Ammon's horn (tissue), 1 donor: ENCODE measurements at places on chromosomes 5 and 9.

DNA sequence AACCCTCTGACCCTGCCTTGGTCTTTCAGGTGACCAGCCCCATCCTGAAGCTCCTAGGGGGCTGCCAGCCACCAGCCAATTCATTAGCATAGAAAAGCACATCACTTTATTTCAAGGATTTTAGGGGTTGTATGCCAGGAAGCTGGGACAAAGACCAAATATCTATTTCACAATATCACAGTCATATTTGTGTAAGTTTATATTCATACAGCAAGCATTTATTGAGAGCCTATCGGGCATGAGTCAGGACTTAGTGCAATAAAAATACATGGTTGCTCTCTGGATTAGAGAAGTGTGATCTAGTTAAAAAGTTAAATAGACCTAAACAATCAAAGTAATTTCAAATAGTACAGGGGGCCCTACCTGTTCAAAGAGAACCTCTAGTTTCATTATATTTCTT, 113.8 kb downstream of the ERCC6L2 start:
- no peak for DNase-seq

- DNase-seq = no peak
These were observed 624.2 kb upstream of the GRIN3A start for GRCh38 chr9:102362470-102363132.

DNA sequence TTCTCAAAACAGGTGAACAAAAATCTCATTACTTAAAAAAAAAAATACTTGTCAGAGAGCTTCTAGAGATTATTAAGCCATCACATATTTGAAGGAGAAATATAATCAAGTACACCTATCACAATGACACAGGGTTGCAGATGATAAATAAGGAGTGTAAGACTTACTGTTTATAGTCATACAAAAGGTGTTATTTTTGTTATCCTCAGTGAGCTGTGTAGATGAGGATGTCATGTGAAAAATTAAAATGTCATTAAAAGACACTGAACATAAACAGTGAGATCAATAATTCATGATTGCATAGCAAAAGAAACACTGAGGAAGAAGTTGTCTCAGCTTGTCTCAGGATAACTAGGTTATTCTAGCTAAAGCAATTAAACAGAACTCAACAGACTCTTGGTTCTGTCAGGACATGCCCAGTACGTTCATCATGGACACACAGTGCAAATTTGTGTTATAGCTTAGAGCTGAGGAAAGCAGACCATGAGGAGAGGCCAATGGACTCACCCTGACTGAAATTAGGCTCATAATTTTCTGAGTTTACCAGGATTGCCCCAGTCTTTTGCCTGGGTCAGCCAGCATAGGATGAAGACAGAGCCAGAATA, 1162.6 kb upstream of the C9orf72 start:
- no peak for DNase-seq

- DNase-seq = no peak
These were observed 100.4 kb upstream of the SAP30L start for GRCh38 chr5:154345255-154345952.

DNA sequence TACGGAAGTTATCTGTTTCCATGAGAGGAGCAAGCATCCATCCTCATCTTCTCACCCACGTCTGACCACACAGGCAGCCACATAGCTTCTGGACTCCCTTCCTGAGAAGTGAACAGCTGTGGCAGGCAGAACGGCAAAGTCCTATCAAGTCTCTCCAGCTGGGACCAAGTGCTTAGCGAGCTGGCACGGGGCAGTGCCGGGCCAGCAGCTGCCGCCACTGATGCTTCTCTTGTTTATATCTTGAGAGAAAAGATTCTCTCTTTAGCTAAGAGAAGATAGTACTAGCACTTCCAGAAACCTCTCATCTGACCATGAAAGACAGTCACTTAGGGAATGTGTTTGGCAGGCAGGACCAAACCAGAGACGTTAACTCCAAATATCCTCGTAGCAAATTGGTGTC, 37.2 kb downstream of the PLAC8L1 start:
- DNase-seq = no peak

DNA sequence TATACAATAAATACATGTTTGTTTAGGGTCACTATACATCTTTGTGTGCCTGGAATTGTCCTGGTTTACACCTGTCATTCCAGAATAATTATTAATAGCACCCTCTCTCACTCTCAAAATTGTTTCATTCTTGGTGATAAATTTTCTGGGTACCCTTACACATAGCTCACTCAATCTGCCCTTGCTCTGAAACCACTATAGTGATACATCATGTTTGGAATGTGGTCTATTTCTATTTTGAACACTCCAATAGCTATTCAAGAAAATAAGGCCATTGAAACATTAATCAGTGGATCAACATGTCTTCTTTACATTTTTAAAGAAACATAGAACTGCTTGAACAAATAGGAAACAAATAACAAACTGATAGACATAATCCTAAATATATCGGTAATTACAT, 158.7 kb downstream of the ARRDC3 start:
- DNase-seq = no peak

- DNase-seq = no peak
These were observed 92.5 kb downstream of the MTX3 start for GRCh38 chr5:79898611-79899010.

GRCh38 chr5:107468276-107468675, 202.5 kb downstream of the EFNA5 start:
- no peak for DNase-seq

DNA sequence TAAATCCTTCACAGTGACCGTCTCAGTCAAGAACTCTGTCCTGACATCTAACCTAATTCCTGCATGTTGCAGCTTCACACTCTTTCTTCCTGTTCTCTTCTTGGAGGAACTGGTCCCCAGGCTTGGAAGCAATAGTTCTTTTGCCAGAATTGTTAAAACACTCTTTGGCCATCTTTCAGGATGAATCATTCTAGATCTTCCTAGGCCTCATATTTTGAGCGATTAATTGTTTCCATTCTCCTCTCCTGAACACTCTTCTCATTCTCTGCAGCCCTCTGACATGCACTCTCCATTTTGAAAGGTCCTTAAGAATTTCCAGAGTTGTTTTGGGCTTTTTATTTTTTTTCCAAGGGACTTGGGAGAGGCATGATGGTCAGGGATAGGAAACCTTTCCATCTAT, 85.8 kb downstream of the FAM114A2 start:
- DNase-seq = no peak

GRCh38 chr9:97747201-97747965, 50.2 kb upstream of the XPA start:
- no peak for DNase-seq
